ENCODE measurements at places on chromosomes 2 and 18.

DNA sequence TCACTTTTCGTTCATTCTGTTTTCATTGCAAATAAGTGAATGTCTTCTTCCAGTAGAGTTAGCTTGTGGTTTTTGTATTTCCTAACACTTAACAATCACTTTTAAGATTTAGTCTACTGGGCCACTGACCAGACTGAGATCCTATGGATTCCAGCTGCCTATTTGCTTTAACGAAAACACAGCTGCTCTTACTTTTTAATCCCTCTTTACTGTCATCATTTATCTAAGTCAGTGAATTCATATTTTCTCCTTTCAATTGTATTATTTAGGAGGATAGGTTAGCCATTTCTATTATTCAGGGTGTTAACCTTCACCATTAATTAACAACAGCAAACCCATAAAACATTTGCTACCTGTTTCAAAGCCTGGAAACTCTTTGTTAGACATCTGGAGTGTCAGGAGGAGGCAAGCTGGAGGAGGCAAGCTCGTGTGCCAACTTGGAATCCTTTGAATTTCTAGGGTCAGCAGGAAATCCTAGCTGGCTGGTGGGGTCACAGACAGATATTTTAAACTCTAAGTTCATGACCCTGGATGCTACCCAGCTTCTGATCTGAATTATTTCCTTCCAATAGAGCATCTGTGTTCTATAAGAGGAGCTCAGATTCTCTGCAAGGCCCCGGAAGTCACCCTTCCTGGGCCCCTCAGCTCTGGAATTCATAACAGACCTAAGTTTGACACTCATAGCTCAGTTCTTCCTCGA, 385.3 kb downstream of the RBM43 start:
- DNase-seq = no peak

GRCh38 chr2:222439692-222440091, 15.3 kb downstream of the SGPP2 start:
- DNase-seq = no peak

DNA sequence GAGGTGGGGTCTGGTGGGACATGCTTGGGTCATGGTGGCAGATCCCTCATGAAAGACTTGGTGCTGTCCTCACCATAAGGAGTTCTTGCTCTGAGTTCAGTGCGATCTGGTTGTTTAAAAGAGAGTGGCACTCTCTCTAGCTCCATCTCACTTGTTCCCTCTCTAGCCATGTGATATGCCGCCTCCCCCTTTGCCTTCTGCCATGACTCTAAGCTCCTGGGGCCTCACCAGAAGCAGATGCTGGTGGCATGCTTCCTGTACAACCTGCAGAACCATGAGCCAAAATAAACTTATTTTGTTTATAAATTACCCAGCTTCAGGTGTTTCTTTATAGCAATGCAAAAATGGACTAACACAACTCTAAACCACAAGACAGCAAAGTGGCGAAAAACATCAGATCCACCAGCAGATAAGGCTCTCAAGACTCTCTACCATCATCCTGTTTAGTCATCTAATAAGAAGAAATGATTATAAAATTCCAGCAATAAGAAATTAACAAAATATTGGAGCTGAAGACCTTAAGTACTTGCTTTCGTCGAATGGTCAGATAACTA, 75.5 kb downstream of the OLA1 start:
- DNase-seq = no peak

DNA sequence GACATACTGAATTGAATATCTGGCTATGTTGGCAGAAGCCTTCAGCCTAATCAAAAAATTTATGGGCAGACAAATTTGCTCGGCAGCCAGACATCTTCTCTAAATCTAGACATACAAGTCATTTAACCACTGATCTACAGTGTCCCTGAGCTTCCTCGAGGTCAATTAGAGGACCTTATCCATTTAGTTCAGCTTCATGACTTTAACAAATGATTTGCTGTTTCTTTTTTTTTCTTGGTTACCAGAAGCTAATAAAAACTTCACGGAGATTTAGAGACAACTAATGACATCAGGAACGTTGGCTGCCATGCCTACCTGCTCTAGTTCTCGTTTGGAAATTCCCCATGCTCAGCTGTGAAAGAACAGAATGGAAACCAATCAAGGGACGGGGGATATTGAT, 223.8 kb downstream of the BCL2 start:
- DNase-seq = no peak

GRCh38 chr18:79372461-79372860, 23.3 kb upstream of the NFATC1 start:
- DNase-seq = no peak

DNA sequence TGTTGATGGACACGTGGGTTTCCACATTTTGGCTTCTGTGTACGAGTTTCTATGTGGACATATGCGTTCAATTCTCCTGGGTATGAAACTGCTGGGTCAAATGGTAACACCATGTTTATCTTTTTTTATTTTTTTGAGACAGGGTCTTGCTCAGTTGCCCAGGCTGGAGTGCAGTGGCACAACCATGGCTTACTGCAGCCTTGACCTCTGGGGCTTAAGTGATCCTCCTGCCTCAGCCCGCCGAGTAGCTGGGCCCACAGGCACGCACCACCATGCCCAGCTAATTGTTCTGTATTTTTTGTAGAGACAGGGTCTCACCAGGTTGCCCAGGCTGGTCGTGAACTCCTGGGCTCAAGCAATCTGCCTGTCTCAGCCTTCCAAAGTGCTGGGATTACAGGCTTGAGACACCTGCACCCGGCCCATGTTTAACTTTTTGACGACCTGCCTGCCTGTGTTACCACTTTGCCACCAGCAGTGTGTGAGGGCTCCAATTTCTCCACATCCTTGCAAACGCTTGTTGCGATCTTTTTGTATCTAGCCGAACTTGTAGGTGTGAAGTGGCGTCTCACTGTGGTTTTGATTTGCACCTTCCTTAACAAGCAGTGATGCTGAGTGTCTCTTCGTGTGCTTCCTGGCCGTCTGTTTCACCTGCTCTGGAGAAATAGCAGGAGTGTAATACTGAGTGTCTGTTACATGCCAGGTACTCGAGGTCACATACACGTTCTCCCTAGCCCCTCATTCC, 6.9 kb downstream of the HSBP1L1 start:
- DNase-seq = no peak

DNA sequence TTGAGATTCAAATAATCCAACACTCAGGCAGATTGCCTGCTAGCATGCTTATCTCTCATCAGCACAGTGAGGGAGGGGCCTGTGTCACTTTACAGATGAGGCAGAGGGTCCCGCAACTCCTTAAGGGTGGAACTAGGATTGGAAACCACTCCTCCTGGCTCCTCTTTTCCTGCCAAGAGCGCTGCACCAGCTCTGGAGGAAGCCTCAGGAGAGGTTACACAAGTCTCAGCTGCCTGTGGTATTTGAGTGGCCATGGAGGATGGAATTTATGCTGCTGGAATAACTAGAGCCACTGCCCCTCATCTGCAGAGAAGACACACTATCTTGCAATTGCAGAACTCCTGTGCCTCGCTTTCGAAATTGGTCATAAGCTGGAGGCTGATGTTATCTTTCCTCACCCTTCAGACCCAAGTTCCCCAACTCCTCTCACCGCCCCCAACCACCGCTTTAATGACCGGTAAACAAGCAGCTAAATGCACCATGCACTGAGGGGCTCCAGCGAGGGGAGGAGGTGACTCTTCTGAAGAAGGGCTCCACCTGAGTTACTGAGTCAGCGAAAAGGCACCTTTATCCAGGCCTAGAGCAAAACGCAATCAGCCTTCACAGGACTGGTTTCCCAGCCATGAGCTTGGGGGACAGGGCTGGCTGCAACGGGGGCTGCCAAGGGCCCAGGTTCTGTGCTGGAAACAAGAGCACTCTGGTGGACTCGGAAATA, 245.8 kb downstream of the SOX11 start:
- no peak for DNase-seq

DNA sequence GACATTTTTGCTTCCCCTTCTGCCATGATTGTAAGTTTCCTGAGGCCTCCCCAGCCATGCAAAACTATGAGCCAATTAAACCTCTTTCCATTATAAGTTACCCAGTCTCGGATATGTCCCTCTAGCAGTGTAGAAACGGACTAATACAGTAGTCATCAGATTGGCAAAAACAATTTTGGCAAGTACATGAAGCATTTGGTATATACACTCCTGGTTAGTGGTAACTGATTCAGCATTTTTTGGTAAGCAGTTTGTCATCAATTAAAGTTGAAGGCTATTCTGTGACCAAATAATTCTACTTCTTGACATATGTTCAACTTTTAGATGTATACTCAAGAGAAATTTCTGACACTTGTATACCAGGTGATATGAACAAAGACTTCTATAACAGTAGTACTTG, 190.5 kb upstream of the STON1 start:
- no peak for DNase-seq

DNA sequence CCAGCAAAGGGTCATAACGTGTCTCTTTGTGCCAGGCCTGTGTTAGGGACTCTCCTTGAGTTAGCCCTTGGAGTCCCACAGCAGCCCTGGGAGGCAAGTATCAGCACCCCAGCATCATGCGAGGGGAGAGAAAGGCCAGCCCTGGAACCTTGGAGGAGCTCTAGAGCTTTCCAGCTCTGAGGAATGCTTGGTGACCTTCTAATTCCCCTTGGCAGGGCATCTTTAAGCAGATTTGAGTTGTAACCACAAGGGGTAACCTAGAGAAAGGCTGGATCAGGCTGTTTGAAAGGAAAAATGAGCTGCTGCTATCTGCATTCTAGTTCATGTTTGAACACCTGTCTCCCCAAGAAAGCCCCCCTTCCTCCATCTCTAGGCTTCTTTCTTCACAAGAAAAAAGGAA, 23.8 kb upstream of the ODC1 start:
- no peak for DNase-seq

GRCh38 chr18:62612289-62612645, 89.4 kb downstream of the ZCCHC2 start:
- DNase-seq = no peak

GRCh38 chr2:136131961-136132824, 14.2 kb upstream of the CXCR4 start:
- DNase-seq = no peak

DNA sequence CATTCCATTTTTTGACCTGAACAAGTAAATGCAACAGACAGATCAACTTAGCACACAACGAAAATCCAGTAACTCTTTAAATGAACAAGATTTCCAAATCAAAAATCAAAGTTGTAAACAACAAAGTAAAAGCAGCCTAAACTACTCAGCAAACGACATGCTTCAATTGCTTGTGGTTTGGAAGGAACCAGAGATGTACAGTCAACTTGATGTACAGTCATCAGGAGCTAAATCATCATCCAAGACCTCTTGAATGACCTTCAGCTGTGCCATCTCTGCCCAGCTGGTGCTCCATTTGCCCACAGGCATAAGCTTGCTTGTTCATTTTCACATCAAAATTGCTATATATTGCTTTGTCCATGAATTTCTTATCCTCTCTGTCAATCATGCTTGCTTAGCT, 109.8 kb downstream of the UPP2 start:
- no peak for DNase-seq

GRCh38 chr2:122028371-122029100, 273.1 kb downstream of the TSN start:
- no peak for DNase-seq

GRCh38 chr2:177262092-177262491, 2.4 kb downstream of the NFE2L2 start:
- DNase-seq = no peak

- DNase-seq = no peak
These were observed 12.2 kb upstream of the EDAR start for GRCh38 chr2:109001201-109001600.

DNA sequence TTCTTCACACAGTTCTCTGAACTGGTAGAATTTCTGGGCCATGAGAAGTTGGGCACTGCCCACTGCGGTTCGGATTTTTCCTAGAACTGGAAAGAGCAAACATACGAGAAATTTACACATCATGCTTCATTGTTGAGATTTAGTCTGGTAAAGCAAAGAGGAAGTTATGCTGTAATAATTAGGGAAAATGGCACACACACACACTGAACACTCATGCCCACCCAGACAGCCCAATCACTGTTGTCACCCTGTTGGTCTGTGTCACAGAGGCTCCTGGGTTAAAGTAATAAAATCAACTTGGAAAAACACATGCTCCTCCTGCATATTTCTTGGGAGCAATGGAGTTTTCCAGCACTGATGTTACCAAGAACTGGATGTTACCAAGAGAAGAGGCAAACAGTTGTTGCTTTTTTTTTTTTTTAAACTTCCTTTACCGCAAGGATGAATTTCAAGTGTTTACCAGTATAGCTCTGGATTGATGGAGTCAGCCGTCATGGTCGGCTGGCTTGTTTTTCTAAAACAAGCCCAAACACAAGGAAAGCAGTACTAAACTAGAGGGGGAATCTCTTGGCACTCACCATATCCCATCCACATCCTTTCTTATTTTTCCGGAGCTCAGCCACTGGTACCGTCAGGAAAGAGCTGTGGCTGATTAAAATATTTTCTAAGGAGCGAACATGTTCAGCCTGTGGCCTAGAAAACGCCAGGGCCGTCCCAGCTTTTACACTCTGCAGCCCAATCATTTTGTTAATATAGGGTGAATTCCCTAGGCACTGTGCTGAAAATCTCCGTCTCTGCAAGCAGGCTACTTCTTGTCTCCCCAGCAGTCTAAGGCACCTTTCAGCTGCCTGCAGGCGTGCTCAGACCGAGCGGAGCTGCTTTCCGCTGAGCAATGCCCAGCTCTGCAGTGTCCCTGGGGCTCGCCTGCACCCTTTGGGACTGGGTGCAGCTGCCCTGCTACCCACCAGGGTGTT, 58.9 kb downstream of the TGIF1 start:
- DNase-seq = no peak

DNA sequence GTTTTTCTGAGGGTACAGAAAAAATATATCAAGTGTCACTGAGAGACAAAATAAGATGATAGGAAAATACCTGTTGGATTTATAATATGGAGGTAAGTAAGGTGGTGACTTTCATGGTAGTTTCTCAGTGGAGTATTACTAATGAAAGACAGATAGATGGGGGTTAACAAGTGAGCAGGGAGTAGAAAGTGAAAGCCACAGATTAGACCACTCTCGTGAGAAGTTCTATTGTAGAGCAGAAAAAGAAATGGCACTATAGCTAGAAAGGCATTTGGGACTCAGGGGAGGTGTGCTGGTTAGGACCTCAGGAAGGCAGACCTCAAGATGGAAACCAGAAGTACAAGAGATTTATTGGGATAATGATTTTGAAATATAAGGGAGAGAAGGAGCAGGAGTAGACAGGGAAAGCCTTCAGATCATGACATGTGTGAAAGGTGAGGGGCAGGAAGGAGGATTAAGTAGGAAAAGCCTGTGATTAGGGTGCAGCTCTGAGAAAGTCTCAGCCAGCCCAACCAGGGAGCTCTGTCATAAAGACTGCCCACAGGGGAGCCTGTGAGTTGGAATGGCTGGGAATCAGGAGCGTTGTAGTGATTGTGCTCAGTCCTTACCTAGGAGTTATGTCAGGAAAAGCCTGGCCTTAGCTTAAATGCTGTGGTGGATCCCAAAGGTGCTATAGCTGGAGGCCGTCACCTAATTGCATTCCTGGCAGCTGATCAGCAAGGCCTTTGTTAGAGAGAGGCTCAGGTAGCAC, 198.1 kb downstream of the IKZF2 start:
- DNase-seq = no peak

Measured in NCI-H1105 (cell line).